ENCODE measurements at places on chromosomes 1 and 21.

DNA sequence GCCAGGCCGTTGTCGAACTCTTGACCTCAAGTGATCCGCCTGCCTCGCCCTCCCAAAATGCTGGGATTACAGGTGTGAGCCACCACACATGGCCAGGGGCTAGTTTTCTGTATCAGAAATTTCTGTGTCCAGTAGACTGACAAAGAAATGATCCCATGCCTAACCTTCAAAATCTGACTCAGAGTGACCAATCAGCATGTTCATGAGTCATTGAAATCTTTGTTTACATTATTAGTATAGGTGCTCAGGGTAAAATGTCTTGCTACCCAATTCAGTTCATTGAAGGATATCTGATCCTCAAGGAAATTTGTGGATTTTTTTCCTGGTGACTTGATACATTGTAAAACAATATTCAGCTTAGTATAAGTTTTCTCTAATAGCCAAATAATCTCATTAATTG, 11.0 kb upstream of the LDLRAD2 start:
- DNase-seq = no peak

GRCh38 chr1:39474810-39475209, 16.6 kb upstream of the BMP8A start:
- DNase-seq = no peak

GRCh38 chr1:24803220-24803619, 58.0 kb downstream of the CLIC4 start:
- no peak for DNase-seq

GRCh38 chr1:19424651-19425570, 60.4 kb downstream of the CAPZB start:
- DNase-seq = no peak

- DNase-seq = peak; percentile 82
Observed at GRCh38 chr1:26723013-26723991, 27.5 kb downstream of the ARID1A start.

DNA sequence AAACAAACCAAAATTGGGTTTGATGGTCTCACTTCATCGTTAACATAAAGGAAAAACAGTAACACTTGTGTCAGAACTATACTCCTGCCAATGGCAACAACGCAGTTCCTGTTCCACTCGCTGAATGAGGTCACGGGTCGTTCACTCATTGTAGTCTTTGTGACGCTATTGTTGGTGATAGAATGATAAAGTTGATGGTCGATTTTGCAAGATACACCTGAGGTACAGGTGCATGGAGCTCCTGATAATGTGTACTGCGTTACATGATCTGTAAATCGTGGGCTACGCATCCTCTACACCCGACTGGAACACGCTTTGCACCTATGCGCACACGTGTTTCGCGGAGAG, 391 bp upstream of the CENPS start:
- DNase-seq = no peak

DNA sequence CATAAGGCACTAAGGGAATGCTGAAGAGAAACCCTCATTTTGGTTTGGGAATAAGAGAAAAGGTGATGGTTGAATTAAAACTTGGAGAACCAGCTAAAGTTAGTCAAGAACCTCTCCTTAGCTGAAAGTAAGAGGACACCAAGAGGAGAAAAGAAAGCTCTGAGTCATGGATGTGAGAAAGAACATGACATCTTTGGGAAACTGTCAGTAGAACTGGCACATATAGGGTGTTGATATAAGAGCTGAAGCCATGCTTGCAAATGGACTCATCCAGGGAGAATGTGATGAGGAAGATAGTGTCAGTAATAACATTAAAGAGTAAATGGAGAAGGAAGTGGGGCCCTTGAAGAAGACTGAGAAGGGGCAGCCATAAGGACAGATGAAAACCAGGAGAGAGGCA, 54.3 kb downstream of the LRRC8C start:
- no peak for DNase-seq

DNA sequence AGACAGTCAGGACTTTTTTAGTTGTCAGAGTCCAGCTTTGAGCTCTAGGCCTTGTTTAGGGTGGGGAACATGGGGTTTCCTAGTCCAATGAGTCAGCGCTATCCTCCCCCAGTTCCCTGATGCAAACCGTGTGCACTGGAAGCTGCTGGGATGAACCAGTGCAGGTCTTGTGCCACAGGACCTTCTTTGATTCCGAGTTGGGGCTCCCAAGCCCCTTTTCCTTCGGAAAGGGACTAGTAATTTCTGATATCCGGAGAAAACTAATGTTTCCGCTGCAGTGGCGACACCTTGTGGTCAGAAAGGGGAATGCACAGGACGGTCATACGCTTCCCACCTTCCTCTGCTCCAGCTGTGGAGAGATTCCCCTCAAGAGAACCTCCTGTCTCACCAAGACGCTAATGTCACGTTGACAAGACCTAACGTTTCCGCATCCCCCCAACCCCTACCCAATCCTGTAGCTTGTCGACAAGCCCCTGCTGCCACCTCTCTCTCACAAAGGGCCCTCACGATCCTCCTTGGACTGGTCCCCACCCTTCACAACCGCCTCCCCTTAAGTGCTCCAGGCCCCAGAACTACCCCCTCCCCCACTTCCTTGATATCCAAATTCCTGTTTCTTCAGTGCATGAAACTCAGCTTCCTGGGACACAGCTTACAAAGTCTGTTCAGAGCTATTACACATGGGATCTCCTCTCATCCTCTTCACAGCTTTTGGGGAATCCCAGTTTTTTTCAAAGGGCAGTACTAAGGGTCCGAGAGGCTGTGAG, 30.9 kb downstream of the GPA33 start:
- no peak for DNase-seq

GRCh38 chr1:71561206-71561605, 480.4 kb upstream of the ZRANB2 start:
- DNase-seq = no peak

GRCh38 chr1:24600551-24600950, 42.6 kb upstream of the SRRM1 start:
- DNase-seq = no peak

DNA sequence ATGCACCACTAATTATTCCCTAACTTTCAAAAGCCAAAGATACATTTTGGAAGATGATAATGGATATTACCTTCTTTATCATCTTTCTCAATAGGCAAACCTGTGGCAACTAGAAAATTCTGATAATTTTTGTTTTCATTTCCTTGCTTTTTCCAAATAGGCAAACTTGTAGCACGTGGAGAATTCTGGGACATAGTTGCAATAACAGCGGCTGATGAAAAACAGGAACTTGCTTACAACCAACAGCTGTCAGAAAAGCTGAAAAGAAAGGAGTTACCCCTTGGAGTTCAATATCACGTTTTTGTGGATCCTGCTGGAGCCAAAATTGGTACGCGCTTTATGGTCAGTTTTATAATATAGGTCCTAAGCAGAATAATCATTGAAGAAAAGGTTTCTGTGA, 1.5 kb downstream of the FPGT start:
- DNase-seq = no peak

GRCh38 chr1:245956225-245956624, 550.9 kb downstream of the SMYD3 start:
- DNase-seq = no peak

- no peak for DNase-seq
Observed at GRCh38 chr1:41641941-41642527, 157.6 kb upstream of the EDN2 start.

DNA sequence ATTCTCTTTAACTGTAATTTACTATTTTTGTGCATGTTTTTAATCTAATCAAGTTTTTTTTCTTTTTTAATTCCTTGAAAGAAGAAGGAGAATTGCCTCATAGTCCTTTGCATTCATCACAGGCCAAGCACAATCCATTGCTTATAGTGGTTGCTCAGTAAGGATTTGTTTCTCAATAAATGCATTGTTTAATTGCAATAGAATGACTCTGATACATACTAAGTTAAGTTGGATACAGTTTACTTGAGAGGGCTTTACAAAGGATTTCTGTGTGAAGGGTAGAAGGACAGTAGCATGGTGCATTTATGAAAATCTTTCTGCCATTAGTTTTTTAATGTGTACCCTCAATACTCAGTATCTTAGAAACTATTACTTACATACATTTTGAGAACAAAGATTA, 186.2 kb downstream of the LRRIQ3 start:
- DNase-seq = no peak

GRCh38 chr1:1947493-1947892, 28.4 kb upstream of the TMEM52 start:
- DNase-seq = no peak

DNA sequence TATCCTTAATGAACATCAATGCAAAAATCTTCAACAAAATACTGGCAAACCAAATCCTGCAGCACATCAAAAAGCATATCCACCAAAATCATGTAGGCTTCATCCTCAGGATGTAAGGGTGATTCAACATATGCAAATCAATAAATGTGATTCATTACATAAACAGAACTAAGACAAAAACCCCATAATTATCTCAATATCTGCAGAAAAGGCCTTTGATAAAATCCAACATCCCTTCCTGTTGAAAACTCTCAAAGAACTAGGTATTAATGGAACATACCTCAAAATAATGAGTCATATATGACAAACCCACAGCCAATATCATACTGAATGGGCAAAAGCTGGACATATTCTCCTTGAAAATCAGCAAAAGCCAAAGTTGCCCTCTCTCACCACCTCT, 54.6 kb upstream of the DEPDC1 start:
- no peak for DNase-seq

GRCh38 chr1:38026592-38027200, 14.2 kb downstream of the UTP11 start:
- DNase-seq = no peak

DNA sequence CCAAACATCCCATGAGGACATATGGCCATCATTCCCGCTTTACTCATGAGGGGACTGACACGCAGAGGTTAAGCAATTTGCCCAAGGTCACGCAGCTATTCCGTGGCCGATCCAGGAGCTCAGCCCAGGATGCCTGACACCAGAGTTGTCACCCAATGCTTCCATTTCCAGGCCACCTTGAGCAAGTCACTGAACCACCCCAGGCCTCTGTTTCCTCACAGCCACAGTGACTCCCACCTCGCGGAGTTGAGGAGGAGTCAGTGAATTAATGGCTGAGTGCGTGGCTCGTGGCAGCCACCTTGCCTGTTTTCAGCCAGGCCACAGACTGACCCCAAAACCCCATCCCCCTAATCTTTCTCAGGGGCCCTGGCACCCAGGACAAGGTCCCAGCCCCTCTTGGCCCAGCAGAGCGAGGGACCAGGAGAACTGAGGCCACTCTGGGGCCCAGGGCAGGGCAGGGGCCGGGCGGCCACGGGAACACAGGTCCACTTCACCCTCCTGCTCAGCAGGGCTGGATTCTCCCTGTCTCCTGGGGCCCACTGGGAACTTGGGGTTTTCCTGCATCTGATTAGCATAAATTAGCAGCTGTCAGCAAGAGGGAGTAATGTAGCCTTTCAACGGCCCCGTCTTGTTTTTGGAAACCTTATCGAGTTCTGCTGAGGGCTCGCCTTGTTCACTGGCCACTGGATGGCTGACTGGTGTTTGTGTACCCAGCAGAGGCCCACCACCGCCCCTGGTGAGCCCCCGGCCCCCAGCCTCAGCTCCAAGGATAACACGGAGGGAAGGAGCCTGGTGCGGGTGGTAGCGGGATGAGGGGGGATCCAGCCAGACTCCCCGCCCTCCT, 19.7 kb upstream of the LAPTM5 start:
- no peak for DNase-seq
